Neural crest cell (in vitro differentiated cells): ENCODE measurements at places on chromosomes 6 and 20. TPM values are rescaled to one million over a fixed set of nuclear protein-coding genes. Genes with fewer than 3 reads are reported as not detected.

GRCh38 chr20:57548177-57549058 is 12.5 kb upstream of the PCK1 start:
- DNase-seq = no peak

- no peak for DNase-seq
Observed at GRCh38 chr20:4470375-4470774, 251.3 kb upstream of the PRND start.

DNA sequence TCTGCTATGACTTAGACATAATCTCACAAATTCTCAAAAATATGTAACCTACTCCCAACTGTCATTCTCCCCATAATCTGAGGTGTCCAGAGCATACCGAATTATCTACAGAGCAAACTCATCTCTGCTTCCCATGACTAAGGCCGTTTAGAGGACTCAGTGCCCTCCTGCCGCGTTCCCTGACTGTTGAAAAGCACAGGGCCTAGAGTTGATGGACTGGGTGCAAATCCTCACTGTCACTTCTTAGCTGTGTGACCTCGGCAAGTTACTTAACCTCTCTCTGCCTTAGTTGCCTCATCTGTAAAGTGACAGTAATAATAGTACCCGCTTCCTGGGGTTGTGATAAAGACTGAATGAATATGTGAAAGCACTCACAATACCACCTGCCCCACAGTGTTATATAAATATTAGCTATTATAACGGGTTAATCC is 4.7 kb upstream of the TUBB2A start:
- DNase-seq = no peak

GRCh38 chr6:46895930-46896329 is 25.8 kb downstream of the ADGRF5 start:
- DNase-seq = no peak

- DNase-seq = no peak
Observed at GRCh38 chr20:8720089-8720488, 348.8 kb upstream of the PLCB4 start.

DNA sequence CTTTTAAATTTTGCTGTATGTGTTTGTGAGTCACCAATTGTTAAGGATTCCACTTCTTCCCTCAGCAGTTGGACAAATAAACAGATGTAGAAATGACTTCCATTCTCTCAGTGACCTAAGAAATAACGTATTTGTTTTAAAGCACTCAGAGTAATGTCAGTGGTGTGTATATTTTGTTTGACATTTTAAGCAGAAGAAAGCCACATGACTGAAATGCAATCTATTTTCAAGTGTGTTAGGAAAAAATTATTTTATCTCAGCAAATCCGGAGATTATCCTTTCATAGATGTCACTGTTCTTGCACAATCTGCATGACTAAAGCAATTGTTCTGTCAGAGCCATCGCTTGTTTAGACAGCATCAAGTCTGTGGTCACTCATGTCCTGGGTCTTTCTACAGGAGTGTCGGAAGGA is 77.1 kb downstream of the JAG1 start:
- no peak for DNase-seq

DNA sequence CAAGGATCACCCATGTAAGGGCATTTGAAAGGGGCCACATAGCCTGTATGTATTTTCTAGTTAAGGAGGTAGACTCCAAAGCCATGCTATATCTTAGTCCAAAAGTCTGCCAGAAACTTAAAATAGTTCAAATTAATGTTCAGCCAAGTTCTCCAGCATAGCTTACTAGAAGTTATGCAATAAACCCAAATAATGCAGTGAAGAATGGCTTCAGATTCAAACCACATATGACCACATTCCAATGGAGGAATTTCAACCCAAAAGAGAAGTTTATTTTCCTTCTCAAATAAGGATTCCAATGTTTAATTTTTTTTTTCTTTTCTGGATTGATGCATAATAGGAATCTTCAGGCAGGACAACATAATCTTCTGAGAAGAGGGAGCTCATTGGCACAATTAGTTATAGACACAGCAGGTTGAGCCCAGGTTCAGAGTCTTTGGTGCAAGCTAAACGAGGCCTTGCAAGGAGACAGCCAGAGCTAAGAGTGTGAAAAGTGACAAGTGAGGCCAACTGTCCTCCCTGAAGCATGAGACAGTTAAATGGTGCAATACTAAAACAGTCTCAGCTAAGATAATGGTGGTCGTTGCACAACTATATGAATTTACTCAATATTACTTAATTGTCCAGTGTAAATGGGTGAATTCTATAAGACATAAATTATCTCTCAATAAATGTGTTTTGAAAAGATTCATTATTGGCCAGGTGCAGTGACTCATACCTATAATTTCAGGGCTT is 598.8 kb upstream of the CDH4 start:
- no peak for DNase-seq

The CDSN gene
- not detected in 2 replicates for total RNA-seq

GRCh38 chr6:79353226-79353625 is 118.7 kb upstream of the HMGN3 start:
- no peak for DNase-seq
